Stimulated activated CD4-positive, alpha-beta T cell treated with anti-CD3 and anti-CD28 coated beads, Interleukin-1b, Interleukin-23, amount 100 ng/mL, for 1 hour (primary cell): ENCODE measurements at places on chromosomes 2 and 18.

GRCh38 chr2:171430516-171431410 is 3.0 kb downstream of the METTL8 start:
- no peak for DNase-seq

- no peak for DNase-seq
Observed at GRCh38 chr2:167953776-167954175, 293.6 kb downstream of the STK39 start.

DNA sequence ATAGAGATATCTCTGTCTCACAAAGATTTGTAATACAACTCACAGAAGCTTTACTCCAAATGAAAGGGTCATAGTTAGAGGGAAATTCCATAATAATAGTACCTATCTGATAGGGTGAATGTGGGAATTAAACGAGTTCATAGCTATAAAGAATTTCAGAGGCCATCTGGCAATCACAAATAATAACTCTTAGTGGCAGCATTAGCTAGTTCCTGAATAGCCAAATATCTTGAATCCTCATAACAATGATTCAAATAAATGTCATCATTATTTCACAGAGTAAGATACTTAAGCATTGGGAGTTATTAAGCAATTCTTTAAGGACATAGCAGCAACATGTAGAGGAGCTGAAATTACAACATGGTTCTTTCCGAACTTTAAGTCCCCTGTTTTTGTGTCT is 1265.0 kb upstream of the PIK3C3 start:
- DNase-seq: no peak

DNA sequence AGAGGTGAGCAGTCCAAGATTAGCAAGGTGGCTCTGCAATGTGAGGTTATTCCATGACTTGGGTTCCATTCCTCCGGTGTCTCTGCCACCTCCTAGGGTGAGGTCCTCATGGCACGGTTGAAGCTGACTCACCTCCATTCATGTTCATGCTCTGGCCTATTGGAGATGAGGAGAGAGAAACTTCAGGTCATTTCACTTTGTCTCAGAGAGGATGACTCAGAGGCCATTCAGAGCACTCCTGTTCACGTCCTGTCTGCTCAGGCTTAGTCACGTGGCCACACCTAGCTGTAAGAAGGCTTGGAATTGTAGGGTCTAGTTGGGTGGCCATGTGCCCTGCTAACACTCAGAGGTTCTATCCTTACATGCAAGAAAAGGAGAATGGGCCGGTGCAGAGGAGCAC is 67.5 kb upstream of the MBOAT2 start:
- DNase-seq: no peak

DNA sequence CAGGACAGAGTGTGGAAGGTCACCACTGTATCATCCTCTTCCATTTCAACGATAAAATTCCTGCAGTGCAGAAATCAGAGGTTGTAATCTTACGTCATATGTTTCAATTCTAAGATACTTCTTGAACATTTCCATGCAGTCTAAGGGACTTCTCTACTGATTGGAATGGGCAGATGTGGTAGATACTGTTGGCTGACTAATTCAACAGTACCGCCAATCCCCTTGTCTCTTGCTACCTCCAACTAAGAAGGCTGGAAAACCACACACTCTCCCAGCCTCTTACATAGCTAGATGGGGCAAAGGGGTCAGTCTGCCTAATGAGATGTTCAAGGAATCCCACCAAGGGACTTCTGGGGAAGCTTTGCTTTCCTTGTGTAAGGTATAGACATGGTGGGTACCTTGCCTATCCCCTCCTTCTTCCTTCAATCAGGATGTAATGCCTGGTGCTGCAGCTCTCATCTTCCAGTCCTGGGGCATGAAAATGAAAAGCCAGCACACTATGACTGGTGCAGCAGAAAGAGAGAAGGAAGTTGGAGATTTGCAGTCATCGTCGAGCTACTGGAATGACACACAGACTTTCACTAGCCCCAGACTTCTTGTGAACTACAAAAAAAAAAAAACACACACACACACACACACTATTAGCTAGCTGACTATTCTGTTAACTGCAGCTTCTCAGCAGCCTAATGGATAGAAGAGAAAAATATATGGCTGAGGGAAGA is 84.1 kb downstream of the ALPK2 start:
- DNase-seq: no peak

GRCh38 chr2:161843936-161844335 is 219.7 kb downstream of the SLC4A10 start:
- no peak for DNase-seq
